Activated CD8-positive, alpha-beta T cell treated with anti-CD3 and anti-CD28 coated beads for 36 hours (primary cell): ENCODE measurements at places on chromosomes 1 and 21. TPM values are rescaled to one million over a fixed set of nuclear protein-coding genes. Genes with fewer than 3 reads are reported as not detected.
A peak's percentile ranks its signal among the peaks of the same experiment; 100 is the strongest.

Gene CZIB
- 35.3 TPM for total RNA-seq

Gene TMPRSS15
- total RNA-seq = not detected

Gene AKR7A3
- total RNA-seq = 0.54 TPM

Gene RNF186
- not detected for total RNA-seq

Gene TFF3
- not detected for total RNA-seq

Gene TCHHL1
- total RNA-seq = not detected

Gene CRP
- total RNA-seq = not detected

Gene NPL
- total RNA-seq = 4.5 TPM

DNA sequence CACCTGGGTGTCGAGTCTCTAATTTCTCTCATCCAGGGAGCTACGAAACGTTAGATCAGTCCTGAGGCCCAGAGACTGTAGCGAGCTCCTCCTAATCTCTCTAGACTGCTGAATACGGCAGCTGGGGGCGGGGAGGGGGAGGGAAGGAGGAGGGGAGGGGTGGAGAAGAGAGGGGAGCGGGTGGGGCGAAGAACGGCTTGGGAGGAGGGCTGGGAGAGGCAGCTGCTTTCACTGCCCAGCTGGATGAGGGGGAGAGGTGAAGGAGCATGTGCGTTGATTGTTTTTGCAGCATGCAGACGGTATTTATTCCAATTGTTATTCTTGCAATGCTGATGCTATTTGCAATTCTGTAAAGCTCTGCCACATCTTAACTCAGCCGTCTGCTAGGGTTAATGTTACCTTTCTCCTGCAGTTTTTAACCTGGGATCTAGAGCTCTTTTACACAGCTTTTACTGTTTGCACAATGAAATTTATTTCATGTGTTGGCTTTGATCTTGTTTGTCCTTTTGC is 790 bp downstream of the DNAJC6 start:
- H3K27me3 ChIP-seq = peaks cover 46% of the 10 kb centered on the region
- DNase-seq = no peak
- H3K36me3 ChIP-seq = no peaks in the 10 kb centered on the region
- H3K4me1 ChIP-seq = peaks cover 3% of the 10 kb centered on the region
- H3K4me3 ChIP-seq = no peak overlapping the region

DNA sequence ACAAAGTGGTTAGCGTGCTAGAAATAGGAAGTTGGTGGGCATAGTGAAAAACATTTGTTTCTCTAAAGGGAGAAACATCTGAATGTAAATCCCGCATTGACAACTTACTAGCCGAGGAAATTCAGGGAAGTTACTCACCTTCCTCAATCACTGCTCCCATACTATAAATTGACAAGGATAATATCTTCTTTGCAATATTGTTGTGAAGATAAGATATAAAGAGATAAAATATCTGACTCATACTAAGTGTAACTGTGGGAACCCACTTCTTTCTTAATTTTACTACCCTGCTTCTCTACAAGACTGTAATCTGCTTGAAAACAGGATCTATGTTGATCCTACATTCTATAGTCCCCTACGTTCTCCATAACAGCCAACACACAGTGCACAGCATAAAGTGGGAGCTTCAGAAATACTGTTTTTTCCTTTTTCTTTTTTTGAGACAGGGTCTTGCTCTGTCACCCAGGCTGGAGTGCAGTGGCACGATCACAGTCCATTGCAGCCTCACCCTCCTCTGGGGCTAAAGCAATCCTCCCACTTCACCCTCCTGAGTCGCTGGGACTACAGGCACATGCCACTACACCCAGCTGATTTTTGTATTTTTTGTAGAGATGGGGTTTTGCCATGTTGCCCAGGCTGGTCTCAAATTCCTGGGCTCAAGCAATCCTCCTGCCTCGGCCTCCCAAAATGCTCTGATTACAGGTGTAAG is 57.4 kb upstream of the C1orf21 start:
- H3K27me3 ChIP-seq = peaks cover 8% of the 10 kb centered on the region
- H3K27ac ChIP-seq = no peak overlapping the region
- DNase-seq = no peak
- H3K36me3 ChIP-seq = no peaks in the 10 kb centered on the region

DNA sequence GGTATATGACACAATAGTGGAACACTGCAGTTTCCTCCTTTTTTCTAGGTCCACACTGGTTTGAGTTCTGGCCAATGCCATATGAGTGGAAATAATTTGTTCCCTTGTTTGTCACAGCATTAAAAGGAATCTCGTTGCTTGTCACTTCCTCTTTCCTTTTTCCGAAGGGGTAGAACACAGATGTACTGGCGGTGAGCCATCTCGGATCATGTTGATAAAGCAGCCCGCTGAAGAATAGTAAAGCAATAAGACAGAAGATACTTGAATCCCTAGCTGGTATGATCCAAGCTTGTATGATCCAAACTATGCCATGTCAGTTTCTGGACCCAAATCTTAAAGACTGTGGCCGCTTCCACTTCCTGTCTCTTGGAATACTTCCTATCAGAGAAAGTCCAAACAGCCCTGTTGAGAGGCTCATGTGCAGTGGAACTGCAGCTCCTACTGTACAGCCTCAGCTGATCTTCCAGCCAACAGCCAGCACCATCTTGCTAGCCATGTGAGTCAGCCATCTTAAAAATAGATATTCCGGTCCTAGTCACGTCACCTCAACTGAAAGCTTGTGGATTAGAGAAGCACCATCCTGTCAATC is 40.3 kb downstream of the CFHR5 start:
- no peak overlapping the region for H3K27ac ChIP-seq
- H3K4me3 ChIP-seq = no peak overlapping the region

GRCh38 chr1:94646786-94647555 is 105.4 kb upstream of the F3 start:
- H3K27ac ChIP-seq = no peak overlapping the region
- no peaks in the 10 kb centered on the region for H3K36me3 ChIP-seq
- no peak for DNase-seq
- no peak overlapping the region for H3K4me3 ChIP-seq

- no peaks in the 10 kb centered on the region for H3K27me3 ChIP-seq
- no peak for DNase-seq
- no peak overlapping the region for H3K4me3 ChIP-seq
- H3K36me3 ChIP-seq = peaks cover 2% of the 10 kb centered on the region
- peaks cover 25% of the 10 kb centered on the region for H3K4me1 ChIP-seq
These were observed 39.8 kb downstream of the SNAP47 start for GRCh38 chr1:227774821-227775661.

GRCh38 chr1:3274972-3275371 is 179.5 kb upstream of the ARHGEF16 start:
- no peaks in the 10 kb centered on the region for H3K4me1 ChIP-seq
- H3K27me3 ChIP-seq = no peaks in the 10 kb centered on the region
- H3K4me3 ChIP-seq = no peak overlapping the region
- no peak overlapping the region for H3K27ac ChIP-seq
- DNase-seq = no peak

GRCh38 chr1:20339811-20340457 is 49.3 kb downstream of the VWA5B1 start:
- H3K4me1 ChIP-seq = peaks cover 6% of the 10 kb centered on the region
- DNase-seq = no peak
- H3K4me3 ChIP-seq = no peak overlapping the region
- no peak overlapping the region for H3K27ac ChIP-seq
- no peaks in the 10 kb centered on the region for H3K36me3 ChIP-seq

GRCh38 chr1:5379176-5379759 is 613.0 kb downstream of the NPHP4 start:
- DNase-seq = no peak
- no peaks in the 10 kb centered on the region for H3K36me3 ChIP-seq
- no peaks in the 10 kb centered on the region for H3K27me3 ChIP-seq
- H3K4me3 ChIP-seq = no peak overlapping the region

GRCh38 chr1:27416387-27417111 is 24.1 kb downstream of the GPR3 start:
- H3K27ac ChIP-seq = peak overlapping the region; percentile 7
- H3K36me3 ChIP-seq = peaks cover 43% of the 10 kb centered on the region
- no peaks in the 10 kb centered on the region for H3K27me3 ChIP-seq
- peaks cover 34% of the 10 kb centered on the region for H3K4me1 ChIP-seq
- DNase-seq = peak; percentile 71

DNA sequence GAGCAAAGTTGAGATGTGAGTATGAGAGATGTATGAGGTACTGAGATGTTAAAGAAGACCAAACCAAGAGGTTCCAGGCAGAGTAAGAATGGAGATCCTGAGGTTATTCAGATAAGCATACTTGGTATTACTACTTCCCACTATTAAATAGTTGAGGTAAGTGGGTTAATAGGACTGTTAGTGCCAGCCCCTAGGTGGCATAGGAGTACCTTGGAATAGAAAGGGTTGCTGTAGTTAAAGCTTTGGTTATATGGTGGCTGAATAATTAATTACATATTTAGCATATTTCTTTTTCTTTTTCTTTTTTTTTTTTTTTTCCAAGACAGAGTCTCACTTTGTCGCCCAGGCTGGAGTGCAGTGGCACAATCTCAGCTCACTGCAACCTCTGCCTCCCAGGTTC is 397.9 kb upstream of the TMPRSS15 start:
- no peaks in the 10 kb centered on the region for H3K4me1 ChIP-seq
- no peak overlapping the region for H3K4me3 ChIP-seq
- no peaks in the 10 kb centered on the region for H3K27me3 ChIP-seq
- DNase-seq = no peak
- H3K27ac ChIP-seq = no peak overlapping the region

- DNase-seq = no peak
- no peak overlapping the region for H3K4me3 ChIP-seq
These were observed 22.3 kb downstream of the PDC start for GRCh38 chr1:186438567-186438966.

GRCh38 chr21:44727757-44728156 is 16.4 kb upstream of the TSPEAR start:
- no peaks in the 10 kb centered on the region for H3K36me3 ChIP-seq
- no peak for DNase-seq
- H3K27me3 ChIP-seq = peaks cover 11% of the 10 kb centered on the region
- no peak overlapping the region for H3K27ac ChIP-seq

DNA sequence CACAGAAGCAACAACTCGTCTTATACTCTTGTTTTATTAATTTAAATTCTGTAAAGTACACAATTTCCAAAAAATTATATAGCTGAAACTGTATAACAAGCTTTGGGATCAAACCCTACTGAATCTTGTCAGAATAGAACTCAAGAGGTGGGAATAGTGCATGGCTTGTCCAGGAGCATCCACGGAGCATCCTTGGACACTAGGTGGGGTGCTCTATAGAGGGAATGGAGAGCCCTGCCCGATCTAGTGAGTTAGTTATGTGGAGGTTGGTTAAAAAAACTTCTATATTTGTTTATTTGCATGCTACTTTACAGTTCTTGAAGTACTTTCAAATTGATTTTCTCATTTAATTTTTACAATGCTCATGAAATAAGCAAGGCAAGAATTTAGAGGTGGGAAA is 28.3 kb downstream of the ROR1 start:
- H3K36me3 ChIP-seq = no peaks in the 10 kb centered on the region
- no peaks in the 10 kb centered on the region for H3K4me1 ChIP-seq
- H3K27ac ChIP-seq = no peak overlapping the region
- DNase-seq = no peak
- H3K4me3 ChIP-seq = no peak overlapping the region

- no peaks in the 10 kb centered on the region for H3K27me3 ChIP-seq
- peaks cover 56% of the 10 kb centered on the region for H3K36me3 ChIP-seq
- no peak overlapping the region for H3K27ac ChIP-seq
- no peak overlapping the region for H3K4me3 ChIP-seq
These were observed 98.6 kb upstream of the EDN2 start for GRCh38 chr1:41582851-41583657.

DNA sequence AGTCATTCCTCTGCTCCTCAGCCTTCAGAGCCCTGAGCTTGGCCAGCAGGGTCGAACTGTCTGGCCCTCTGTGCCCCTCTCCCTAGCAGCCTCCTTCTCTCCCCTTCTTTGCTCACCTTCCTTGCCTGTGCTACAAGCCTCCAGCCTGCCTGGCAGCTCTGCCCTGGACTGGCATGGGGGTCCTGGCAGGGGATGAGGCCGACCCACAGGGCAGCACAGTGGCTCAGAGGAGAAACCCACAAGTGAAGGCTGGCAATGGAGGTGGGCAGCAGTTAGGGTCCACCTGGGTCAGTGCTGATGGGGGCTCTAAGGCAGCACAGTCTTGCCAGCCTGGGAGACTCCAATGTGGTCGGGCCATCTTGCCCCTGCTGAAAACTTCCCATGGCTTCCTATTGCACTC is 274.2 kb downstream of the GRIK3 start:
- no peak overlapping the region for H3K4me3 ChIP-seq
- DNase-seq = no peak
- H3K4me1 ChIP-seq = no peaks in the 10 kb centered on the region
- peaks cover 2% of the 10 kb centered on the region for H3K27me3 ChIP-seq
- no peak overlapping the region for H3K27ac ChIP-seq

- peaks cover 29% of the 10 kb centered on the region for H3K4me1 ChIP-seq
- DNase-seq = no peak
- peak overlapping the region; percentile 44 for H3K27ac ChIP-seq
These were observed 177.8 kb downstream of the PSMG1 start for GRCh38 chr21:39005502-39005787.

- peaks cover 5% of the 10 kb centered on the region for H3K27me3 ChIP-seq
- DNase-seq = no peak
- H3K27ac ChIP-seq = no peak overlapping the region
- H3K4me1 ChIP-seq = peaks cover 3% of the 10 kb centered on the region
- no peak overlapping the region for H3K4me3 ChIP-seq
These were observed 207.2 kb upstream of the NFIA start for GRCh38 chr1:60875138-60875537.
